Glomerular endothelial cell (primary cell): ENCODE measurements at places on chromosomes 12 and 14.

GRCh38 chr12:131035245-131035681 is 81.6 kb downstream of the ADGRD1 start:
- no peak for DNase-seq

DNA sequence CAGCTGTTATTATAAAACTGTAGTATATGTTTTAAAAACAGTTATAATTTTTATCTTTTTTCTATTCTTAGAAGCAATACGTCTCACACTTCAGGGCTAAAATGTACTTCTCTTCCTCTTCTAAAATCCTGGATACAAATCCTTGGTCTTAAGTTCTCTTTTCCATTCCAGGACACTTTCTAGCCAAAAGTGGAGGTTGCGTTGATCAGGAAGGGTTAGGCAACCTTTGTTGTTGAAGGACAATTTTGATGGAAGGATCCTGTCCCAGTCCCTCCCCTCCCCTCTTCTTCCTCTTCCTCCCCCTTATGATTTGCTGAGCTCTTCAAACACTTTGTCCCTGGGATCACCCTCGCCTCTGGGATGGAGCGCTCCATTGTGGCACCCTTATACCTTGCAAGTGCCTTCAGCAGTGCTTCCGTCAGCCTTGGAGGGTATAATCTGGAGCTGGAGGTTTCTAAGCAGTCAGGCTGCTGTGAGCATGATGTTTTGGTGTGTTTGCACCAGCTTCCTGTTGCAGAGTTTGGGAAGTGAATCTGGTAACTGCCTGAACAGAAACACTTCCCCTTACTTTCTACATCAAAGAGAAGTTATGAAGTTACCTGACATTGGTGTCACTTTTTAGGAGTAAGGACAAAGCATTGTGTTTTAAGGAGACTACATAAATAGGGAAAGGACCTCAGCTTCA is 87.4 kb upstream of the SLC38A2 start:
- no peak for DNase-seq

GRCh38 chr14:77154421-77154820 is 12.8 kb upstream of the ZDHHC22 start:
- DNase-seq: no peak

DNA sequence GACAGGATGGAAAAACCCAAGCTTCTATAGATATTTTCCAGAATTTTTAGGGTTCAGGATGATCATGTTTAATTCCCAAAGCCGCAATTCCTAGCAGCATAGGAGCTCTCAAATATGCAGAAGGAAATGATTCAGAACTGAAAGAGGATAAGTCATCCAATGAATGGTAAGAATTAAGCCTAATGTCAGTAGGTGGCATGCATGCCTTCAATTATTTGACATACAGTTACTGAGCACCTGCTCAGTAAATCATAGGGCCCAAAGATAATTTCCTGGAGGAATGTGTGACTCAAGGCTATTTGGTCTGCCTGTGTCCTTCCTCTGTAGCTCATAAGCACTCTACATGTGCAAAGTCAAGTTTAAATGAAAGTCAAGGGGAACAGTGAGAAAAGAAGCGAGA is 116.8 kb upstream of the SLC38A4 start:
- no peak for DNase-seq

DNA sequence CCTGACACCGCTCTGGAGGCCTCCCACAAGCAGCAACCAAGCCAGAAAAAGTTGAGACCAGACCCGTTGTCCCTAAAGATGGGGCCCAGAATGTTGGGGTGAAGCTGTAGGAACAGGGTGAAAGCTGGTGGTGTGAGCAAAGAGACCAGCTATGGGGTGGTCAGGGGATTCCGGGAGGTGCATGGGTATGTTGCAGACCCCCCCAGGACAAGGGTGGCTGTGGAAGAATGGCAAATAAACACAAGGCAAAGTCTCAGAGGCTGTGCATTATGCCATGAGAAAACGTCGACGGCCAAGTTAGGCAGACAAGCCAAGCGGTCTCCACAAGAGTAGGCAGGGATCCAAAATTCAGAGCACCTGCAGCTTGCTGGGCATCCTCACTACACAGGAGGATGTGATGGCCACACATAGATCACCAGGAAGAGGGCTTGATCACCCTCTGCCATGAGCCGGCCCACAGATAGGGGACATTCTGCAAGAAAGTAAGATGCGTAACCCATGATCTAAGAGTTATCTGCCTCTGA is 58.8 kb upstream of the KCNA1 start:
- no peak for DNase-seq

GRCh38 chr14:19873178-19873577 is 1.8 kb upstream of the OR4K2 start:
- no peak for DNase-seq

DNA sequence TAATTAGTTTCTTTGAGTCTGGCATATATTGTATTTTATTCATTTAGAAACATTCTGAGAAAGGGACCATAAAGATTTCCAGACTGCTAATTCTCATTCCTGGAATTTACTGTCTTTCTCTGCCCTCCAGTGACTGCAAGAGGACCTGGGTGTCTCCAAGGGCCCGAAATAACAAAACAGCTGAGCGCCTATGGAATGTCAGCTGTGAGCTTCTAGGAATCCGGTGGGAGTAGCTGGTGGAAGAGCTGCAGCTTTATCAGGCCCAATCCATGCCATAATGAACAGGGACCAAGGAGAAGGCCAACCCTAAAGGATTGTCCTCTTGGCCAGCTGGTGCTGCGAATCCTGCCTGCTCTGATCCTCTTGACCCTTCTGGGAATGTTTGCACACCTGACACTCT is 31.9 kb downstream of the RDH12 start:
- no peak for DNase-seq

- peak; percentile 36 for DNase-seq
Observed at GRCh38 chr14:58072288-58073071, 79.5 kb downstream of the ARMH4 start.

- DNase-seq: no peak
Observed at GRCh38 chr12:78375461-78375860, 489.1 kb upstream of the SYT1 start.

DNA sequence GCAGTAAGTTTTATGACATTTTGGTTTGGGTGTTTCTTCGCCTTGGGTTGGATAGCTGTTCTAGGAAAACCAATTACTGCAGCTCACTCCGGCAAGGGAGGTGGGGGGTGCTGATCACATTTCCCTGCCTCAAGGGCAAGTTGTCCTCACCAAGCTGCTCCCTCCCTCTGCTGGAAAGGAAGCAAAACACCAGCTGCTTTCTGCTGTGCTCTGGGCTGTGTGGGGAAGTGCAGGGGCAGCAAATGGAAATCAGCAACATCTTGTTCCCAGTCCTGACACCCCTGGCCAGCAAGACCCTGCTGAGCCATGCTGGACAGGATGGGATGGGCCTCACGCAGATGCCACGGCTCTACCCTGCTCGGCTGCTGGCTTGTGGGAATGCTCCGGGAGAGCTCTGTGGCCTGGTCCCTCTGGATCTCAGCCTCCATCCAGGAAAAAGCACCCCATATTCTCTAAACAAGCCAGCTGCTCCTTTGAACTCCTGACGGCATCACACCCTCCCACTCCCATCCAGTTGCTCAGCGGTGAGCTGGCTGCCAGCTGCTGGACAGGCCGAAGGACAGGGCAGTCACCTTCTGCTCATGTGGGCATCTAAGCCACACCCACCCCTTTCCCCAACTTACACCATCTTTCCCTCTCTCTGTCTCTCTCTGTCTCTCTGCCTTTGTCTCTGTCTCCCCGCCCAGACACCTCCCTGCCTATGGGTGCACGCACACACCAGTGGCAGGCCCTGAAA is 52.4 kb upstream of the EIF5 start:
- no peak for DNase-seq

GRCh38 chr14:90560991-90561390 is 164.2 kb downstream of the CALM1 start:
- no peak for DNase-seq

- no peak for DNase-seq
Observed at GRCh38 chr14:67567654-67568053, 32.4 kb downstream of the PIGH start.

DNA sequence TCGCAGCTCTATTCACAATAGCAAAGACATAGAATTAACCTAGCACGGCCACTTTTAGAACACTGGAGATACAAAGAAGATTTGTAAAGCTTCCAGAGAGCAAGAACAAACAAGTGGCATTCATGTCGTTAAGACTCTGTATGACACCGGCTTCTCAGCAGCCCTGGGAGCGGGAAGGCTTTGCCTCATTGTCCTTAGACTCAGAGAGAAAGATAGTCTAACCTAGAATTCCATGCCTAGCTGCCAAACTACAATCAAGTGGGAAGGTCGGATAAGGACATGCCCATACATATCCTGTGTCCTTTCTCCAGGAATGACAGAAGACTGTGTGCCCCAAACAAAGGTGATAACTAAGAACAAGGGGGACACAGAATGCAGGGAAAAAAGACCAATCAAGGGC is 1038.3 kb downstream of the BCL11B start:
- DNase-seq: no peak

DNA sequence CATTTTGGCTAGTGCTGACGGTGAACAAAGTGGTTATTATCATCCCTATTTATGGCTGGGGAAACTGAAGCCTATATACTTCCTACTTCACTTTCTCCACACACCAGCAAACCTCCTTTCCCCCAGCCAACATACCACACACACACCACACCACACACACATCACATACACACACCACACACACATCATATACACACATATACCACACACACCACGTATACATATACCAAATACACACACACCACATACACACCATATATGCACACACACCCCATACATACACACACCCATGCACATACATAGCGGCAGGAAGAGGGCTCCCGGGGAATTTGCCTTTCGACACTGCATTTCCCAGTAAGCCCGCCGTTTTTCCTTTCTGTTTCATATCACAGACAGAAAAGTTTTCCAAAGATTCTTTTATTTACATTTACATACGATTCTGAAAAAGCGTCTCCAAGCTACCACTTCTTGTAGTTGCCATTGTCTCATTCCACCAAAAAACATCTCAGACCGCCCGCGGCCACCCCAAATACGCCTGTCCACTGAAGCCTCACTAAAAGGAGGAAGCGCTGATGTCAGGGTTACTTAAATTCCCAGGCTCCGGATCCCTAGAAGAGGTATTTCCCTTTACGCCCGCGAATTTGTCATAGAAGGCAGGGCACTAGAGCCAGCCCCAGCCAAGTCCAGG is 823 bp upstream of the RAB5B start:
- no peak for DNase-seq

- DNase-seq: no peak
Observed at GRCh38 chr12:124479680-124480468, 87.5 kb downstream of the NCOR2 start.

GRCh38 chr14:23182372-23183157 is 895 bp downstream of the SLC7A8 start:
- DNase-seq: no peak

- DNase-seq: no peak
Observed at GRCh38 chr12:123064885-123065619, 84.6 kb downstream of the ARL6IP4 start.

DNA sequence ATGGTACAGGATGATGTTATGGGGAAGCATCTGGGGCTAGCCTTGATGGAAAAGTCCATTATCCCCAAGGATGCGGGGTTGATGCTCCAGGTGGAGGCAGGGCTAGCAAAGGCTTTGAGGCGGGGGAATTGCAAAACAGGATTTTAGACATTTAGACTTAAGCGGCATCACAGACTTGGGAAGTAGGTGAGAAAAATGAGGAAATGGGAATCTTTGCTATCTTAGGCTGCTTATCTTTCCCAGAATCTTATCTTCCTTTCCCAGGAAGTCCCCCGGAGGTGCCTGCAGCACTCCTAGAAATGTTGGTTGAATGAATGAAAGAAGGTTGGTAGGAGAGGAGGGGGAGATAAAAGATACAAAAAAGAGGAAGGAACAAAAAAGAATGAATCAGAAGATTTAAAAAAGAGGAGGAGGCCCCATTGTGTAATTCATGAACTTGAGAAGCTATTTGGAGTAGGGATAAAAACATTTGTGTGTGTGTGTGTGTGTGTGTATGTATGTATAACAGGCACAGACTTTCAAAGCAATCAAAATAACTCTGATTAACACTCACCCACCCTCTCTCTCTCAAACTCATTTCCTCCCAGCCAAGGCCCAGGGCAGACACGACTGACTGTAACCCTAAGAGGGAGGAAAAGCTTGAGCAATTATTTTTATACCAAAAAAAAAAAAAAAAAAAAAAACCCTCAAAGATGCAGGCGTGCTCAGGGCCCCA is 62.5 kb upstream of the TBX3 start:
- DNase-seq: no peak

DNA sequence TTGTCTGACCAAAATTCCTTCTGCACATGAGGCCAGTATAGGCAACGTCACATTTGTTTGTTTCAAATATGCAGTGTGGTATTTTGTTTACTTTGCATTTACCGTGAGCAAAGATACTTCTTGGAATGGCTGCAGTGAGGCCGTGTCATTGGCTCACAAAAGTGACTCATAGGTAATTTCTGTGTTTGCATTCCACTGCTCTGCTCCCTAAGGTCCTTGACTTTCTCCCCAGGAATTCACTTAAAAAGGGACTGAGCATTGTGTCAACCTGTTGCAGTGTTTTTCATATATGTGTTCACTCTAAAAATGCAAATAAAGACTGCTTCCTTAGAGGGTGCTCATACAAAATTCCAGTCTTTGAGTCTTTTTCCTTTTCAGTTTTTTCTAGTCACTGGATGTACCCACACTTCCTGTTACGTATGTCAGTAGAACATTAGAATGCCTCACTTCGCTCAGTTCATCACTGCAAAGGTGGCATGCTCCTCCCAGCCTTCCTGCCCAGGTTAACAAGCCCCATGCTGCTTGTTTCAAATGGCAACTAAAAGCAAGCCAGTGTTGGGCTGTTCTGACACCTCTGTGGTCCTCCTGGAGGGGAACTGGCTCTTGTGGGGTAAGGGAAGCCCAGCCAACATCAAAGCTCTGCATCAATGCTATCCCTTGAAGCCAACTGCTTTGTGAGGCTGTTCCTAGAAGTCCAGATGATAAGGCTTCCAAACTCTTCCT is 9.1 kb downstream of the C12orf76 start:
- DNase-seq: no peak

DNA sequence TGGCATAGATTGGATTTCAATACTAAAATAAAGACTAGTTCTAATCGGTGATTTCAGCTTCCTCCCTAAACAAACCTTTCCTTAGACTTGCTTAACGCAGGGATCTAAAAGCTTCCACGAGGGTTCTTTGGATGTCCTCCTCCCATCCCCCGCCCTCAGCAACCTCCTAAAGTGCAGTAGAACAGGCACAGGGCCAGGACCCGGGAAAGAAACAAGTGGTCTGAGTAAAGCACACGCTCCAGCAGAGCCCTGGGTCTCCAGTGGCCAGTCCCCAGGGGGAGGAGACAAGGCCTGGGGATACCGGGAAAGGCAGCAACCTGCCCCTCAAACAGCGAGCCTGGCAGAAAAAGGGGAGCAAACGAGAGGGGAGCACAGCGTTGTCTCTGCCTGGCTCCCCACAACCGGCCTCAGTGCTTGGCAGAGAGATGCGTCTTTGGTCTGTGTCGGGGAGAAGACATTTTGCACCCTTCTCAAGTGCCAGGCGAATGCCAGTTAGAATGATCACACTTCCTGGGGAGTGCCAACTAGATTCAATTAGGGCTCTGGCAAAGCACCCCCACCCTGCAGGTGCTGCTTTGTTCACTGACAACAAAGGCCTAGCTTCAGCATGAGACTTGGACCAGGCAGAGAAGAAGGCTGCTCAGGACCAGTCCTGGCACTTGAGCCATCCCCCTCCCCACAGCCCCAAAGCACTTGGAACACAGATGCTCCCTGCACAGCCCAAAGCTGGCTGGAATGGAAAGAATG is 17.1 kb upstream of the SLC6A12 start:
- DNase-seq: no peak

GRCh38 chr14:103033681-103034096 is 23.7 kb downstream of the CDC42BPB start:
- no peak for DNase-seq
